ENCODE measurements at places on chromosomes 7 and 10. TPM values are rescaled to one million over a fixed set of nuclear protein-coding genes. Genes with fewer than 3 reads are reported as not detected.

Gene ZCWPW1
- 4.4 TPM for total RNA-seq

GRCh38 chr7:33964417-33965182 is 59.3 kb downstream of the BMPER start:
- no peaks in the 10 kb centered on the region for H3K36me3 ChIP-seq
- no peak for DNase-seq
- H3K27ac ChIP-seq, result no peak overlapping the region
- no peaks in the 10 kb centered on the region for H3K27me3 ChIP-seq
- no peaks in the 10 kb centered on the region for H3K4me1 ChIP-seq

Gene IKZF1
- total RNA-seq, result not detected

DNA sequence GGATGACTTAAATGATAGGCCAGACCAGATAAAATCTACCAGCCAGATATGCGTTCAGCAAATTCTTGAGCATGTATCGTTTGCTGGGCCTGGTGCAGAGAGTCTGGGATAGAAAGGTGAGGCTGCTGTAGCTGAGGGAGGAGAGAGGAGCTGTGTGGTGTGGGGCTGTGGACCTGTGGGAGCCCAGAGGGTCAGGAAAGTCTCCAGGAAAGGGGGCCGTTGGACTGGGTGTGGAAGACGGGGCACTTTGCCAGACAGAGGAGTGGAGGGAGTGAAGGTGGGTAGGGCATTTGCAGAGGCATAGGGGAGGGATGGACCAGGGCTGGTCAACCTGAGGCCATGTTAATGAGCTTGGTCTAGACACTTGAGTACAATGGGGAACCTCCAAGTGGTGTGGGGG is 124.7 kb upstream of the UNC5B start:
- no peak overlapping the region for H3K27ac ChIP-seq
- H3K4me1 ChIP-seq, result no peaks in the 10 kb centered on the region
- DNase-seq, result peak; percentile 51
- H3K27me3 ChIP-seq, result peaks cover 22% of the 10 kb centered on the region
- H3K4me3 ChIP-seq, result no peak overlapping the region
- H3K36me3 ChIP-seq, result no peaks in the 10 kb centered on the region

Gene NDUFA5
- 64.7 TPM for total RNA-seq
